ENCODE measurements at places on chromosomes 3 and 15.

DNA sequence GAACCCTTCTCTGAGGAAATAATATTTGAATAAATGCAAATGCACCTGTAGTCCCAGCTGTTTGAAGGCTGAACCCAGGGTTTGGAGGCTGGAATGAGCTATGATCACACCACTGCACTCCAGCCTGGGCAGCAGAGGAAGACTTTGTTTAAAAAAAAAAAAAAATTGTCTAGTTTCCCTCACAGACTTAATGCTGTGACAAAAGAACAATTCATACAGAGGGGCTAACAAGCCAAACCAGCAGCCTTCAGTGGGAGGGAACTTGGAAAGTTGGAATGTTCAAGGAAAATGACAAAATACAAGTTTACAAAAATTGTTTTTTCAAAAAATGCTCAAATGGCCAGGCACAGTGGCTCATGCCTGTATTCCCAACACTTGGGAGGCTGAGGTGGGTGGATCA, 228.0 kb upstream of the CGNL1 start:
- DNase-seq: no peak

- no peak for DNase-seq
These were observed 708 bp upstream of the GCHFR start for GRCh38 chr15:40762919-40763800.

- DNase-seq: no peak
These were observed 1039.1 kb downstream of the NAALADL2 start for GRCh38 chr3:175898194-175898593.

DNA sequence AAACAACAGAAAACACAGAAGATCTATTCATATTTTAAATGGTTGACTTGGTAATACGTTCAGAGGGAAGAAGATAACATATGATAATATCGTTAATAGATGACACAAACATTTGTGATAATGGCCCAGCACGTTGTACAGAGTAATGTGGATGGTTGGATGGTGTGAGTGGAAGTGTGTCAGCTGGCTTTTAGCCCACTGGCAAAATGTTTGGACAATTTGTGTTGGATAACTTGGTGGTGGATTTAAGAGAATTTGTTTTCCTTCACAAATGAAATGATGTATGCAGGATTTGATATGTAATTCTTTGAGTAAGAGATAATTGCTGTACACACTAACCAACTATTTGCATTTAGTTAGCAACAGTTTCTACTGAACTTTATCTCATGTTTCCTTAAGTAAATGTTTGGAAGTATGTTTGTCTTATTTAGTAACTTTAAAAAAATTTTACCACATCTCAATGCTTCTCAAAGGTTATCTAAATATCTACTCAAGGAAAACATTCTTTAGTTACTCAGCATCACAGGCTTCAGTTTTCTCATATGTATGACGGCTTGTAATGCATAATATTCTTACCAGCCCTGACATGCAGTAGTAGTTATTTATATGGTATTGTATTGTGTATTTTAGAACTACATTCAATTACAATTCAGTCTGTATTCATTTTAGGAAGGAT, 328.5 kb upstream of the GOLIM4 start:
- no peak for DNase-seq

- no peak for DNase-seq
These were observed 159.3 kb downstream of the IL1RAP start for GRCh38 chr3:190673148-190673547.

DNA sequence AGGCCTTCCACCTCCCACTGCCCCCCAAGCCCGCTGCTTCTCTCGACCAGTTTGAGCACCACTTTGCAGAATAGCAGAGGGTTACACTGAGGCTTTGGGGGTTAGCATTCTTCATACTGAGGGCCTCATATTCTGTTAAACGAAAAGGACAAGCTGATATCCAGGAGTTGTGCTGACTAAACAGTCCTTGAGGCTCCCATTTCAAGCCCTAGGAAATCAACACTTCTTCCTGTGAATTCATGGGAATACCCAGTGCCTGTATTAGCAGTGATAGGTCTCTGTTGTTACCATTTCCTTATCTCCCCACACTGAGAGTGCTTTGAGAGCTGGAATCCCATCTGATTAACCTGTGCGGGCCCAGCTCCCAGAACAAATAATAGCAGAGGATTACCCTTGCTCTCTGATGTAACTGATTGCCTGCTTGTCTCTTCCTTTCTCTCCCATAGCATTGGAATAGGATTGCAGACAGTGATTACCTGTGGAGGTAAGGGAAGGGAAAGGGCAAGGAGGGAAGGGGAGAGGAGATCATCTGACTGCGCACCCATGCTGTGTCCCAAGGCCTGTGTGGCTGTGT, 930 bp downstream of the FBXW12 start:
- DNase-seq: no peak

DNA sequence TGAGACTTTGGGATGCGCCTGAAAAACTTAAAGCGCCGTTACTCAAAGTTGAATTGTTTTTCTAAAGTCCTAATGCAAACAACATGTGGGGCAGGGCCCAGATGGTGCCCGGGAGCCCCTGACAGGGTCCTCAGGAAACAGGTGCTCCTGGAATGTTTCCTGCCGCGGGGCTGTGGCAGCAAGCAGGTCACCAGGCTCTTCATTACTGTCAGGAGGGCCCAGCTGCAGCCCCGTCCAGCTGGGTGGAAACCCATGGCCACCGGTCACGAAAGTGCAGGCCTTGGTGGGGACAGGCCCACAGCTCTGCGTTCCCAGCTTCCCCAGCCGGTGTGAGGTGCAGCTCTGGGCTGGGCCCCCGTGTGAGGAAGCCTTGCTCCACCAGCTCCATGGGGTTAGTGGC, 63.9 kb upstream of the GATA2 start:
- DNase-seq: no peak

DNA sequence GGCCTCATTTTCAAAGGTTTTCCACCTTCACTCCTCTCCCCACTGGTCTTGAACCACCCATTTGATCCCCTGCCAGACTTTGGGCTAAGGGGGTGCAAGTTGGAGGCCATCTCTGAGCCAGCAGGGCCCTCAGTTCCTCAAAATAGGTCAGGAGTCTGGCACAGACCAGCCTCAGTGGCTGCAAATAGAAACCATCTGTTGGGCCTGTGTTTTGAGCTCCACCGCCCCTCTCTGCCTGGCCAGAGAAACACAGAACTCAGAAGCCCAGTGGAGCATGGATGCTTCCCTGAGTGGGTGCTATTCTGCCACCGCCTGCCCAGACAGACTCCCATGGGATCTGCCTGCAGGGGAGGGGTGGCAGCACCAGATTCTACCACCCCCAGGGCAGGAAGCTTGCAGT, 56.3 kb downstream of the CORO2B start:
- DNase-seq: peak; percentile 86

Measured in Ammon's horn (tissue), 1 donor.